ENCODE measurements at places on chromosomes 4 and X. TPM values are rescaled to one million over a fixed set of nuclear protein-coding genes. Genes with fewer than 3 reads are reported as not detected.

H2BW2 gene
- not detected for polyA plus RNA-seq

GRCh38 chr4:67539830-67540229 lies 5.5 kb downstream of the CENPC start:
- no peak for DNase-seq

GRCh38 chr4:26126143-26126718 lies 194.6 kb upstream of the RBPJ start:
- no peak for DNase-seq

DNA sequence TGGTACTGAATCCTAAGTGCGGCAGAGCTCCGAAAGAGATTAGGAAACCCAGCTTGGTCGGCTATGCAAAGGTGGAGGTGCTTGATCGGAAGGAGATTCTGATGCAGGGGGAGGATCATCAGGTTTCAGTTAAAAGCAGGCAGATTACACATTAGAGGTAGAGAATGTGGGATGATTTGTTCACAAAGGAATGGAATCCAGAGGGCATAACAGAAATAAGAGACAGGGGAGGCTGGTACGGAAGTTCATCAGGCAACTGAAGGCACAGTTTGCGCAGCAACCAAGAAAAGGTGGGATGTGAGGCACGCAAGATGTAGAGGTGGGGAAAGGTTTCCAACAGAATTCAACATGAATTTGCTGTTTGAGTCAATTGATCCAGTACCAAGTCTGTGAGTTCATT lies 424 bp upstream of the ZNF330 start:
- DNase-seq = no peak

Measured in right cardiac atrium (tissue), 5 donors.